ENCODE measurements at places on chromosomes 2 and 18. TPM values are rescaled to one million over a fixed set of nuclear protein-coding genes. Genes with fewer than 3 reads are reported as not detected.

Gene HOXD4
- 17.1 TPM for total RNA-seq

Gene B4GALT6
- 1.2 TPM for total RNA-seq

Gene RAB10
- 165 TPM for total RNA-seq

Gene SCN3A
- 3.1 TPM for total RNA-seq

Gene TUBB8B
- total RNA-seq = not detected

Gene ADNP2
- total RNA-seq = 16.6 TPM

Gene PRSS56
- not detected for total RNA-seq

Gene C2orf78
- not detected for total RNA-seq

Gene SH3YL1
- 36.0 TPM for total RNA-seq

Gene CAPN14
- total RNA-seq = not detected

Gene SDC1
- 0.90 TPM for total RNA-seq

Gene ASTL
- total RNA-seq = 0.60 TPM

Gene CXCR1
- 0.66 TPM for total RNA-seq

Gene UCN
- 15.1 TPM for total RNA-seq

Gene SYT4
- not detected for total RNA-seq

Gene PAX3
- total RNA-seq = not detected

Gene CCDC102B
- 12.9 TPM for total RNA-seq
